ENCODE measurements at places on chromosomes 2 and 18.

DNA sequence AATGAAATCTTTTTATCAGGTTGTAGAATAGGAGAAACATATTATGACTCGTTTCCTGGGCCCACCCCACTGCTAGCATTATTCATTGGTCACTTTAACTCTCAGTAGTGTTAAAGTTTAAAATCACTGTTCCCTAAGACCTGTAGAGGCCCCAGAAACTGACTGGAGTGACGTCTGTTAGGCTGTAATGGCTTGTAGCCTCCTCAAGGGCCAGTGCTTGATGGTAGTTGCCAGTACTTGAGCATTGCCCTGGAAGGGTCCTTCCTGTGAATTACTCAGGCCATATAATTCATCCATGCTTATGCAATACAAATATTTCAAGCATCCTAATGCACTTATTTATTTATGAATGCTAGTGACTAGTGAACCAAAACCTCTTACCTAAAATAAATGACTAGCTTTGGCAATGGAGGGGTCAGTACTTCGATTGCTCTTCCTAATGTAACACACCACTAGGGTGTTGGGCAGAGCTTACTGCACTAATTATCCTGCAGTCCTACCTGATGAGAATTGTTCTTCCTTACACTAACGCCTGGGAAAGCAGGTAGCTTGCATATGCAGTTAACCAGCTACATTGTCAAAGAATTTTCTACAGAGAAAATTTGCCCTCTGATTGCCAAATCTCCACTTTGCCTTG, 31.2 kb downstream of the ARHGAP25 start:
- no peak for DNase-seq

DNA sequence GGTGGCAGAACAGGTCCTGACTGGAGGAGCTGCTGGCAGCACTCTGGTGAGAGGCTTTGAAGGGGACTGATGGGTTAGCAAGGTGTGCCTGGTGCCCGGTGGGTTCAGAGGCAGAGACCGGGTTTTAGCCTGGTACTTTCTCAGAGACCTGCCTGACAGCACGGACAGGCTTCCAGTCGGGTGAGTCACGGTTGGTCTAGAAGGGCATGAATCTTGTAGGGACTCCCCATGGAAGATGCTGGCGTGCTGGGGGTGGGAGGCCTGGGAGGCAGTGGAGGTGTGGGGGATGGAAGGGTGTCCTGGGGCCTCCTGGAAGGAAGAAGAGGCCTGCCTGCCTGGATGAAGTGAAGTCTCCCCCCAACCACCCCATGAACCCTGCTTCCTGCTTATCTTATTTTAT, 52.6 kb downstream of the ACKR3 start:
- DNase-seq, result no peak

DNA sequence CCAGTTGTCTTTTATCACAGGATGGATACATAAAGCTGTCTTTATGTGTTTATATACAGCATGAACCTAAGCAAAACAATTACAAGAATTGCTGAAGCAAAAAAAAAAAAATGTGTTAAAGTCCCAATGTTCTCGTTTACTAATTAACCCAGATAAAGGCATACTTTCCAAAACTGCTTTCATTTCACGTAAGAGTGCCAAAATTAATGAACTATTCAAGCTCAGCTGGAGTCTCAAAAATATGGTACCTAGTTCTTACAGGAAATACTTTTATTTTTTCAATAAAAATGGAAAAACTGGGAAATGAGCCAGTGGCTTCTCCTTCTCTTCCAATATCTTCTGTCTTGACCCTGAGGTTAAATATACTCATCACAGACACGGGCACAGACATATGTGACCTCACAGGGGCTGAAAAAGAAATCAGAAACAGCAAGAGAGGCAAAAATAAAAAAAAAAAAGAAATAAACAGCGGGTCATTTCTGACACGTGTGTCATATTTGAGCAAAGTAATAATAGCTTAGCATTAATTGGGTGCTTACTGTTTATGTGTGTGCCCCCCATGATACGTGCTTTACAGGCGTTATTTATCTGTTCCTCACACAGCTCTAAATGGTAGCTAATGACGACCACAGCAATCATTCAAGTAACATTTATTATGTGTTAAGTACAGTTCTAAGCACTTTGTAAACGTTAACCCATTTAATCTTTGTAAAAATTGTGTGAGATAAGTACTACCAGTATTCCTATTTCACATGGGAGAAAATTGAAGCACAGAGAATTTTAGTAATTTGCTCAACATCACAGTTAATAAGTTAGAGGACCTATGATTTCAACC, 158.0 kb upstream of the MMADHC start:
- DNase-seq, result no peak

- no peak for DNase-seq
Observed at GRCh38 chr18:9596226-9596625, 18.1 kb downstream of the PPP4R1 start.

DNA sequence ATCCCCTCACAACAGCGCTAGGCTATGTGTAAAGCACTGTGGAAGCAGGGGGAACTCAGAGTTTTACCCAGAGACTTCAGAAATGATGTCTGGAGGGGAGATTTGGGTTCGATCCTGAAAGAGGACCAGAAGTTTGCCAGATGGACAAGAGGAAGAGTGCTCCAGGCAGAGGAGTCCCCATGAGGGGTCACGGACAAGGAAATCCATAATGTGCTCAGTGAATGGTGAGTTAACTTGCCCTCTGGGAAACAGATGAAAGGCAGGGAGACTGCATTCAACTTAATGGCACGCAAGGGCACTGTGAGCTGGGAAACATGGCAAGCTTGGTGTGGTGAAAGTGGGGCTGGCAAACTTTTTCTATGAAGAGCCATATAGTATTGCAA, 6.0 kb upstream of the ASAP2 start:
- DNase-seq, result no peak

GRCh38 chr2:38095079-38095995, 19.4 kb upstream of the CYP1B1 start:
- DNase-seq, result no peak

- no peak for DNase-seq
Observed at GRCh38 chr2:120348134-120348736, 2.3 kb downstream of the INHBB start.

DNA sequence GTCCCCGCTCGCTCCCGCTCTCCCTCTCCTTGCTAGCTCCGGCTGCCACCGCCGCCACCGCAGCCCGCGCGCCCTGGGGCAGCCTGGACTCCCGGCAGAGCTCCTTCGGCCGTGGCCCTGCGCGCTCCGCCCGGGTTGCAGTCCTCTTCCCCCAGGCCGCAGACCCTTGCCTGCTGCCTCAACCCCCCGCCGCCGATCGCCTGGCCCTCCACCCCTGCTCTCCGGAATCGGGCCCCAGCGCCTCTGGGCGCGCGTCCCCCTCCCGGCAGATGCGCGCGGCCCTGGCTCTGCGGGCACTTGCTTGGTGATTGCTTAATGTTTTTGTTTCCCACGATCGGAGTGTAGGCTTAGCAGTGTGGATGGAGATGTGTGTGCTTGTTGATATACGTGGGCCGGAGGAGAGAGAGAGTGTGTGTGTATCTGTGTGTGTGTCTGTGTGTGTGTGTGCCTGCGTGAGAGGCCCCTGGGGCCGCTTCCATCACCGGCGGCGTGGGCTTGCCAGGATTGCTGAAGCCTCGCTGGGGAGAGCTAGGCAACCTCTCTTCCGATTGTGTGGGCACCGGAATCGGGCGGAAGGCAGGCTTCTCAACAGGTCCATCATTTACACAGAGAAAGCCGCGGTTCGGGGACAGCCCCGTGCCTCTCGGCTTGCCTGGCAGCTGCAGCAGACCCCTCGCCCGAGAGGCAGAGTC, 877 bp downstream of the INHBB start:
- DNase-seq, result no peak

DNA sequence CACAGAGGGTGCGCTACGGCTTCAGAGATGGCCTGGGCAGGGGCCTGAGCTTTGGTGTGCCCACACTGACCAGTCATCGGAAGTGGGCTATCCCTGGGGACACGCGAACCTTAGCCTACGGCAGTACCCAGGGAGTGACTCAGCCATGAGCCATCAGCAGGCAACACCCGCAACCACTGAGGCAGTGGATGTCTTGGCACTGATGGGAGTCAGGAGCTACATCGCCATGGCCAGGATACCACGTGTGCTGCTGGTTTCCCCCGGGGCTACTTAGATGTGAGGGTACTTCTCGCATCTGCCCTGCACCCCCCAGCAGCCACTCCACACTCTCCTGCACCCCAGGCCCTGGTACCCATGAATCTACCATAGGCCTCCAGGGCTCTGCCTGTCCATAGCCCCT, 12.8 kb upstream of the HPCAL1 start:
- no peak for DNase-seq

DNA sequence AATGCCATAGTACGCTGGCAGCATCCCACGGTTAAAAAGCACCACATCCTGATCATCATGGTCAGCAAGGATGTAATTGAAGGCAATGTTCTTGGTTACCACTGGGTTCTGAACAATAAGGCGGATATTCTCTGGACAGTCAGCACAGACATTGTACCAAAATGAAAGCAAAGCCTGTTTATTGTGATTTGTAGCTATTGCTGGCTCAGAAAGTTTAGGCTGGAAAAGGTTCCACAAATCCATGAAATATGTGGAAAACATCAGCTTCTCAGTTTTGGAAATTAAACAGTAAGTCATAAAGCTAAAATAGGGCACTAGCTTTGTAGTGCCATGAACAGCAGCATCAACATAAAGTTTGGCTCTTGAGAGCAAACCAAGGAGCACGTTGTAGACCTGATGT, 52.2 kb downstream of the C2orf74 start:
- DNase-seq, result no peak

GRCh38 chr2:36438449-36438977, 82.9 kb downstream of the CRIM1 start:
- DNase-seq, result no peak

DNA sequence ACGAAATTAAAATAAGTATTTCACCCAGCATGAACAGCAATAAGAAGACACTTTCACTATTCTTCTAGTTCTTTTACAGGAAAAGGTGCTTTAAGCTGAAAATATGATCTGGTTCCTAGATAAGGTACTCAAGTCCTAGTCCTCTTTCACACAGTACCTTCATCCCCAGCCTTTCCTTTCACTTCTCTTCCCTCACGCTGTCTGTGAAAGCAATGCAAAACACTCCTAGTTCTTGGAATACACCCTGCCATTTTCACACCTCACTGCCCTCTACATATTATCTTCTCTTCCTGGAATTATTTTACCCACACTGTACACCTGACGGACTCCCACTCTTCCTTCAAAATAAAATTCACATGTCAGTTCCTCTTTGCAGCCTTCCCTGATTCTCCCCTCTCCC, 82.9 kb downstream of the DNAH7 start:
- no peak for DNase-seq

DNA sequence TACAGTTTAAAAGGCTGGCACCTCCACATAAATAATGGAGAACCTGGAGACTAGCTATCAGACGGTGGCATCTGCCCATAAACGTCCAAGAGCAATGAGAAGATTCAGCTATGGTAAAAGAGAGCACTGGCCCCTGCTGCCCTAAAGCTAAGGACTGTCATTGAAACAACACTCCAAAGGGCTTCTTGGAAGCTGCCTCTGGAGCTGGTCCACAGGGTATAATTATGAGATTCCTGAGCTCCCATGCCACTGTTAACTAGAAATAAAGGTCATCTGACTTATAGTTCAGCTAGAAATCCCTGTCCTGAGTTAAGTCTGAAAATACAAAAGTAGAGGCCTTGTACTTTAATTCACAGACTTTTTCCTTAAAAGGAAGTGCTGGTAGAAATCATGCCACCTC, 39.9 kb upstream of the RBMS1 start:
- no peak for DNase-seq

GRCh38 chr2:26609205-26609631, 31.9 kb downstream of the CIB4 start:
- no peak for DNase-seq

GRCh38 chr2:75998451-75998850, 287.7 kb upstream of the GCFC2 start:
- no peak for DNase-seq

- DNase-seq, result no peak
Observed at GRCh38 chr18:32427084-32427900, 43.4 kb downstream of the GAREM1 start.

DNA sequence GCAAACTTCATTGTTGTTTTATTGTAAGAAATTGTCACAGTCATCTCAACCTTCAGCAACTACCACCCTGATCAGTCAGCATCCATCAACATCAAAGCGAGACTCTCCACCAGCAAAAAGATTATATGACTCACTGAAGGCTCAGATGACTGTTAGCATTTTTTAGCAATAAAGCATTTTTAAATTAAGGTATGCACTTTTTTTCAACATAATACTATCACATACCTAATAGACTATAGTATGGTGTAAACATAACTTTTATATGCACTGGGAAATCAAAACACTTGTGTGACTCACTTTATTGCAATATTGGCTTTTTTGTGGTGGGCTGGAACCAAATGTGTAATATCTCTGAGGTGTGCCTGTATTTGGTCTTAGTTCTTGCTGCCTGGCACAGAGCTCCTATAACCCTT, 15.6 kb downstream of the SCN1A start:
- no peak for DNase-seq

DNA sequence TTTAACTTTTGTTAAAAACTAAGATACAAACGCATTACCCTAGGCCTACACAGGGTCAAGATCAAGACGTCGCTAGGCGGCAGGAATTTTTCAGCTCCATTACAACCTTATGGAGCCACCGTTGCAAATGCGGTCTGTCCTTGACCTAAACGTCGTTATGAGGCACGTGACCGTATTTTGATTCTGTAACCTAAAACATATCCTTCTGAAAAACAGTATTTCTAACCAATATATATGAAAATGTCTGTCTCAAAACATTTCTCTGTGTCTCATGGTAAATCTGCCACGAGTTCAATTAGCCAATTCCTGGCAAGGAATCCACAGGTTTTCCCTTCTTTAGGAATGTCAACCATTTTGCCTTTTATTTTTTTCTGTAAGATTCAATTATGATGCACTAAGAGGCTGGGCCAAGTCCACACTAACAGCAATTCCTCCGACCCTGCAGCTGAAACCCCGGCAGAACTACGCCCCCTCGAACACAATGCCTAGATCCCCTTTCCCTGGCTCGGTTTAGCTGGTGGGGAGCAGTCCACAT, 1.7 kb downstream of the RTN4 start:
- DNase-seq, result no peak

DNA sequence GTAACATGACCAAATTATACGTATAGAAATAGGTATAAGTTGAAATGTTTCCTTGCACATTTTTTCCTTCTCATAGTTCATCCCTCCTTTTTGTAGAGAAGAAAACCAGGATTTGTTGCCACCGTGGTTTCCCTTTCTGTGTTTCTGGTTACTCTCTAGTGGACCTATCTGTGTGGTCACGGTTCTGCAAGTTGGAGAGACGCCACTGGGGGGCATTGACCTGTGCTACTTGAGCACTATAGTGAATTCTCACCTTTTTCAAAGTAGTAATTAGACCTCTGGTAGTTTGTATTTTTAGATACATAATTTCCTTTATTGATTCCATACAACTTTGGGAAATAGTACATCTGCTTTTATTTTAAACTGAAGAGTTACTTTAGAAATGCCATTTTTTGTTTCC, 444.8 kb downstream of the PTPRM start:
- DNase-seq, result no peak

DNA sequence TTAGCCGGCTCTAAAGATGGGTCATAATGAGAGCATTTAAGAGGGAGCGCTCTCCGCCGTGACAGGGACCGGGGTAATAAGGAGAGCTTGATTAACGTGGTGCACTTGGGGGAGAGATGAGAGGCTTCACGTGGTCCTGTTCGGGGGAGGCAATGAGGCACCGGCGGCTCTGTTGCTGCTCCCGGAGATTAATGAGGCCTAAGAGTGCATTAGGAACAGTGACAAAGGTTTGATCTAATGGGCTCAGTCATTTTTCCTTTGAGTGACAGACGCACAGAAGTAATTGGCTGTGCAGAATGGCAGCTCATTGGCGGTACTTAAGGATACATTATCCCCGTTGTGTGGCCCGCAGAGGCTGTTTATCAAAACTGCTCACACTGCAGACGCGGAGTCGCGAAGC, 250.7 kb downstream of the GBX2 start:
- no peak for DNase-seq

- DNase-seq, result no peak
Observed at GRCh38 chr2:144414324-144414845, 105.5 kb downstream of the ZEB2 start.
